ENCODE measurements at places on chromosomes 16 and 17. TPM values are rescaled to one million over a fixed set of nuclear protein-coding genes. Genes with fewer than 3 reads are reported as not detected.

Gene KRT27
- not detected for total RNA-seq

Gene NACA2
- not detected for total RNA-seq

Gene CHST5
- total RNA-seq: not detected

Gene BCL6B
- not detected for total RNA-seq

Gene ABCA10
- 2.7 TPM for total RNA-seq

Gene PPY
- total RNA-seq: not detected

Gene GPR179
- not detected for total RNA-seq

Gene WFIKKN2
- total RNA-seq: not detected

Gene CACNG5
- total RNA-seq: not detected

Gene MMP2
- total RNA-seq: not detected

Gene MT1F
- total RNA-seq: 3.8 TPM

Gene PDP2
- total RNA-seq: 16.5 TPM

Gene CRYM
- total RNA-seq: not detected

Gene TMEM132E
- 0.08 TPM for total RNA-seq

Gene CYBA
- 1,051 TPM for total RNA-seq

Gene ATF7IP2
- 53.5 TPM for total RNA-seq
